ENCODE measurements at places on chromosomes 16 and 17. TPM values are rescaled to one million over a fixed set of nuclear protein-coding genes. Genes with fewer than 3 reads are reported as not detected.
A peak's percentile ranks its signal among the peaks of the same experiment; 100 is the strongest.

The TSPAN10 gene
- total RNA-seq, result 0.19 TPM

The CES3 gene
- total RNA-seq, result 0.43 TPM

The NPW gene
- total RNA-seq, result 29.1 TPM

The PYCARD gene
- 5.0 TPM for total RNA-seq

The CHST5 gene
- total RNA-seq, result not detected

The MYH3 gene
- 3.4 TPM for total RNA-seq

The CPPED1 gene
- total RNA-seq, result 3.8 TPM

The LGALS9C gene
- not detected for total RNA-seq

The KRT28 gene
- not detected for total RNA-seq

The TP53TG3 gene
- not detected for total RNA-seq

The PIRT gene
- not detected for total RNA-seq

The GNPTG gene
- total RNA-seq, result 19.7 TPM

The ADGRG3 gene
- total RNA-seq, result not detected

The KRTAP1-1 gene
- total RNA-seq, result not detected

DNA sequence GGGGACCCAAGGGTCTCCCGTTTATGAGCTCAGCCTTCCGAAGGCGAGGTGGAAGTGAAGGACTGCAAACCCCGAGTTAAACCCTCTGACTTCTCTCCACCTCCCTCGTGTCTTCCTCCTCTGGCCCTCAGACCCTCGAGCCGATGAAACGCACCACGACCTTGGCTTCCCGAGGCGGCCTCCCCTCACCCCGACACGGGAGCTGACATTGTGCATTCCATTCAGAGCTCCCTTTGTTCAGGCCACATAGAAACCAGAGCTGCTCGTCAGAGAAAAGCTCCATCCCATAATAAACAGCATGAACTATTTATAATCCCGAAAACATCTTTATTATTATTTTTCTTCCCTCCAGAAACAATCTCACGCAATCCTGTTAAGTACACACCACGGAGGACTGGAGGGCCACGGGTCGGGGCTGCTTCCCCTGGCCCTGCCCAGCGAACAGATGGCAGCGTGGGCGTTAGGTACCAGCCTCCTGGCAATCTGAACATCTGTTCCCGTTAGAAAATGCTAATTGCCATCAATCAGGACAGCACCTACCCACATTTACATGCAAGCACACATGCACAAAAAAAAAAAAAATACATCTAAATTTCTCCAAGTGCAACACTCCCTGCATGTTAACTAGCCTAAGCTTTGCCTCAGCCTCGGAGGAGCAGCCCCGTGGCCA lies 145.7 kb downstream of the RBFOX3 start:
- no peak overlapping the region for H3K4me3 ChIP-seq
- H3K27ac ChIP-seq, result no peak overlapping the region
- no peaks in the 10 kb centered on the region for H3K36me3 ChIP-seq
- H3K4me1 ChIP-seq, result no peaks in the 10 kb centered on the region

GRCh38 chr17:81885869-81886548 lies 5.4 kb downstream of the ALYREF start:
- peaks cover 63% of the 10 kb centered on the region for H3K36me3 ChIP-seq
- H3K4me3 ChIP-seq, result peak overlapping the region; percentile 14
- H3K4me1 ChIP-seq, result peaks cover 13% of the 10 kb centered on the region
- DNase-seq, result no peak

- H3K4me1 ChIP-seq, result no peaks in the 10 kb centered on the region
- no peaks in the 10 kb centered on the region for H3K36me3 ChIP-seq
- H3K27me3 ChIP-seq, result peaks cover 11% of the 10 kb centered on the region
- H3K4me3 ChIP-seq, result no peak overlapping the region
Observed at GRCh38 chr17:51734976-51735375, 423.5 kb downstream of the CA10 start.

- no peaks in the 10 kb centered on the region for H3K27me3 ChIP-seq
- H3K36me3 ChIP-seq, result peaks cover 55% of the 10 kb centered on the region
- peaks cover 30% of the 10 kb centered on the region for H3K4me1 ChIP-seq
- no peak for DNase-seq
- no peak overlapping the region for H3K27ac ChIP-seq
Observed at GRCh38 chr17:737561-738113, 5.2 kb downstream of the TLCD3A start.

DNA sequence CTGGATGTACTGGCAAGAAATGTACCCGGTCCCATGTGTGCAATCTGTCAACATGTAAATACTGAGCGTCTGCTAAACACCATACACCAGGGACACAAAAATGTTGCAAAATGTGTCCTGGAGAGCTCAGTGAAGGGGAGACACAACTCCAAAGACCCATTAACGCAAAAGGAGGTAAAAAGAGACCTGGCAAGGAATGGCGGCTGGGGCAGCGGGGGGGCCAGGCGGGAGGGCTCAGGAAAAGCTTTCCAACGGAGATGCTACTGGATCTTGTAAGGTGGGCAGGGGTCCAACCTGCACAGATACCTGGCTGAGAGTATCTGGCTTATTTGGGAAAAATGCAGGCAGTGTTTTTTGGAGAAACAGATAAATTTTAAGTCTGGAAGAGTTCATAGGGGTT lies 40.7 kb downstream of the ADCY9 start:
- no peak overlapping the region for H3K4me3 ChIP-seq
- peaks cover 8% of the 10 kb centered on the region for H3K36me3 ChIP-seq
- H3K27me3 ChIP-seq, result no peaks in the 10 kb centered on the region
- no peak for DNase-seq
- peaks cover 27% of the 10 kb centered on the region for H3K4me1 ChIP-seq

DNA sequence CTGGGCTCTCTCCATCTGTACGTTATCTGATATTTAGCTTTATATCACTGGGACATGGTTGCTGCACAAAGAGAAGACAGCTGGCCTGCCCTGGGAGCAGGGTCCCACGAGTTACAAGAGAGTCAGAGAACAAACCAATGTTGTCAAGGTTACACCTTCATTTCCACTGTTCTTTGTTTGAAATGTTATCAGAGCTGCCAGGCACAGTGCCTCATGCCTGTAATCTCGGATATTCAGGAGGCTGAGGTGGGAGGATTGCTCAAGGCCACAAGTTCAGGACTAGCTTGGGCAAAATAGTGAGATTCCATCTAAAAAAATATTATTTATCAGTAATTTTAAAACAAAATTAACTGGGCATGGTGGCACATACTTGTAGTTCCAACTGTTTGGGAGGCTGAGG lies 34.6 kb downstream of the ATP6V0A1 start:
- H3K27me3 ChIP-seq, result no peaks in the 10 kb centered on the region
- H3K4me3 ChIP-seq, result no peak overlapping the region
- peaks cover 10% of the 10 kb centered on the region for H3K36me3 ChIP-seq
- H3K4me1 ChIP-seq, result peaks cover 5% of the 10 kb centered on the region

DNA sequence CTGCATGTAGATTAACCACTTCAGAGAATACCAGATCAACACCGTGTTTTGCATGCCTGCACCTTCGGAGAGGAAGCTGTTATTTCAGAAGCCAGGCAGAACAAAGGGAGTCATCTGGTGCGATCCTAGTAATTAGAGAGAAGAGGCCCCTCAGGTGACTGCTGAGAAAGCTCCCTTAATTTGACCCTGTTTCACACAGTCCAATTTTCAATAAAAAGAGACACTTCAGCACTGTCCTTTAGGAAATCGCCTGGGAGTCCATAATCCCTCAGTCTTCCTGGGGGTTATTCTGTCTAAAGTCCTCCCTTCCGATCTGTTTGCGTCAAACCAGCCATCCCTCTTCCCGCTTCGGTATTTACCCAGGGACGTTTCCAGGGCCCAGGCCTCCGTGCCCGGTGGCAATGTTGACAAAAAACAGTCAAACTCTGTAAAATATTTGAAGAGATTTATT lies 23.4 kb upstream of the TNRC6C start:
- no peak overlapping the region for H3K4me3 ChIP-seq
- H3K4me1 ChIP-seq, result peaks cover 16% of the 10 kb centered on the region

GRCh38 chr17:65456368-65457151 lies 104.9 kb downstream of the AXIN2 start:
- DNase-seq, result no peak
- no peak overlapping the region for H3K27ac ChIP-seq
- no peaks in the 10 kb centered on the region for H3K4me1 ChIP-seq
- H3K27me3 ChIP-seq, result no peaks in the 10 kb centered on the region
- H3K36me3 ChIP-seq, result no peaks in the 10 kb centered on the region
- no peak overlapping the region for H3K4me3 ChIP-seq

GRCh38 chr17:63275318-63275970 lies 170.7 kb downstream of the CYB561 start:
- peak; percentile 8 for DNase-seq
- peaks cover 31% of the 10 kb centered on the region for H3K4me1 ChIP-seq
- H3K27ac ChIP-seq, result no peak overlapping the region

GRCh38 chr17:56514899-56515298 lies 78.6 kb upstream of the NOG start:
- no peaks in the 10 kb centered on the region for H3K36me3 ChIP-seq
- no peak overlapping the region for H3K27ac ChIP-seq
- H3K4me3 ChIP-seq, result no peak overlapping the region
- no peaks in the 10 kb centered on the region for H3K27me3 ChIP-seq
- no peaks in the 10 kb centered on the region for H3K4me1 ChIP-seq
- no peak for DNase-seq

DNA sequence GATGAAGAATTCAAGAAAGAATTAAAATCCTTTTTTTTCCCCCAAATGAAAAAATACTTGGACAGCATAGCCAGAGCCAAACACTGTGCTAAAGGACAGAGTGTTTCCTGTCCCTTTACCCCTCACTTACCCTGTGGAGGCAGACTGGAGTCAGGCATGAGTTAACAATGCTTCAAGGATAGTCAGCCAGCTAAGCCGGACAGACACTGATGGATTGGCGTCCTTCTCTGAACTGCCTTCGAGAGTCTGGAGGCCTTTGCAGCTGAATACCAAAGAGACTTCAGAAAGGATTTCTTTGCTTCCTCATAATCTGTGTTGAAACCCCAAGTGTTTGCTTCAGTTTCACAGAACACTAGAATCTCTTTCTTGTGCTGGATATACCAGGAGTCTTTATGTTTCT lies 4.6 kb downstream of the METTL9 start:
- no peak for DNase-seq
- no peak overlapping the region for H3K4me3 ChIP-seq
- H3K4me1 ChIP-seq, result peaks cover 66% of the 10 kb centered on the region
- peaks cover 8% of the 10 kb centered on the region for H3K36me3 ChIP-seq
- H3K27me3 ChIP-seq, result no peaks in the 10 kb centered on the region
- H3K27ac ChIP-seq, result no peak overlapping the region

GRCh38 chr17:67218385-67218950 lies 26.5 kb downstream of the HELZ start:
- H3K36me3 ChIP-seq, result peaks cover 18% of the 10 kb centered on the region
- H3K4me1 ChIP-seq, result peaks cover 11% of the 10 kb centered on the region
- no peaks in the 10 kb centered on the region for H3K27me3 ChIP-seq
- DNase-seq, result no peak
- H3K27ac ChIP-seq, result no peak overlapping the region

GRCh38 chr16:35797811-35798210 lies 2338.4 kb downstream of the TP53TG3F start:
- H3K4me3 ChIP-seq, result no peak overlapping the region
- no peak for DNase-seq
- H3K4me1 ChIP-seq, result no peaks in the 10 kb centered on the region
- H3K27ac ChIP-seq, result no peak overlapping the region

DNA sequence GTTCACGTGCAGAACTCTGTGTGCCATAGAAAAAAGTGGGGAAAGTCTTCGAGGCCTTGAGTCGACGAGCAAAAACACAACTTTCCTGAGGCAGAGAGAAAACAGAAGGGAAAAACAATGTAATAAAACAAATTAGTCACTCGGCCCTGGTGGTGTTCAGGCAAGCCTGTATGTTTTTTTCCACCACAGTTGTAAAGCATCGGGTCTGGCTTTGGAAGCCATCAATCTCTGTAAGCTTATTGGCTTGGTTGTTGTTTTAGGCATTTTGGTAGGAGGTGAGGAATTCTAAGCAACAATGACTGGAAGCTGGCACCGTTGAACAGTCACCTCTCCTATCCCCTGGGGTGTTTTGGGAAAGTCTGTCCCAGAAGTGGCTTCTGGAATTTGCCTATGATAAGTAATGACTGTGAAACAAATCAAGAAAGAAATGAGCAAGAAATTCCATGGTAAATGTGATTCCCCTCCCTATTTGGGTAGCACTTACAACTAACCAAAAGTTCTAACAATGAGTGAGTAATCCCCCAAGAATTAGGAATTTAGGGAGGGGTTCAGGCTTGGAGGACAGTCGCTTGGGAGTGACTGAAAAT lies 2.8 kb downstream of the CDH13 start:
- DNase-seq, result no peak
- H3K27ac ChIP-seq, result no peak overlapping the region
- peaks cover 61% of the 10 kb centered on the region for H3K27me3 ChIP-seq
- no peaks in the 10 kb centered on the region for H3K36me3 ChIP-seq
- H3K4me1 ChIP-seq, result peaks cover 2% of the 10 kb centered on the region
- no peak overlapping the region for H3K4me3 ChIP-seq

DNA sequence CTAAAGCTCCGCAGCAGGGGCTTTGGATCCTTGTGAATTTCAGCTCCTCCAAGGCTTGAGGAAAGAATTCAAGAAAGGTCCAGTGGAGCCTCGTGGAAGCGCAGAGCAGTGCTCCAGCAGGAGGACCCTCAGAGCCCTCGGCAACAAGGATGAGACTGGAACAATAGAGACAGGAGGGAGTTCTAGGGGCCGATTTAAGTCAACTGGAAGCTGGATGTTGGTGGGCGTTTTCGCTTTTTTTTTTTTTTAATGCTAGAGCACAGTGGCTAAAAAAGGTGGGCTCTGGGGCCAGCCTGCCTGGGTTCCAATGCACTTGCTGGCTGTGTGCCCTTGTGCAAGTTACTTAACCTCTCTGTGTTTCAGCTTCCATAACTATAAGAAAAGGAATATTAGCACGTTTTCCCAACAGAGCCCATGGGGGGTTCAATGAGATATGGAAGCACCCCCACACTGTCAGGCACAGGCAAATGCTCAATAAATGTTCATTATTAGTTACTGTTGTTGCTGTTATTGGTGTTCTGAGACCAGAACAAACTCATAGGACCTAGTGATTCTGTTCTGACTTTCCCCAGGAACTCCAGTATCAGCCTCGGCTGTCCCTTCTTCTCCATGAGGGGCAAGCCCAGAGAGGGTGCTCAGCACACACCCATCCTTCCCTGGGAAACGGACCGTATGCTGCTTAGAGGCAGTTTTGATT lies 5.3 kb upstream of the CBX8 start:
- H3K4me1 ChIP-seq, result peaks cover 42% of the 10 kb centered on the region
- DNase-seq, result no peak
- no peak overlapping the region for H3K4me3 ChIP-seq
- H3K36me3 ChIP-seq, result peaks cover 4% of the 10 kb centered on the region

- no peak for DNase-seq
- H3K27ac ChIP-seq, result no peak overlapping the region
- no peak overlapping the region for H3K4me3 ChIP-seq
- no peaks in the 10 kb centered on the region for H3K27me3 ChIP-seq
- no peaks in the 10 kb centered on the region for H3K4me1 ChIP-seq
- H3K36me3 ChIP-seq, result no peaks in the 10 kb centered on the region
Observed at GRCh38 chr16:49115956-49116355, 165.7 kb downstream of the CBLN1 start.

DNA sequence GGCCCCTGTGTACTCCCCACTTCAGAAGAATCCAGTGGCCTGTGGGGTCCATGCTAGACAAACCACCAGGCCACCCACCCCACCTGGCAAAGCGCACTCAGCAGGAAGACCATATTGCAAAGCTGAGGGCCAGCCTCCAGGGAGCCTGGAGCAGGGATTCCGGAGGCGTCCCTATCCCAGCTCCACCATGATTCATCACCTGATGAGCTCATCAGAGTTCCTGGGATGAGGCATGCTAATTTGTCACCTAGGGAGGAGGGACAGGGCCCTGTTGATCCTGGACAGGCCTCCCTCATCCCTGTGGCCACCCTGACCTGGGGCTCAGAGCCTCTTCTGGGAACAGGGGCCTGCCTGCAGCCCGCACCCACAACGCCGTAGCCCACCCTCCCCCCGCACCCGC lies 131.6 kb upstream of the PLCG2 start:
- no peaks in the 10 kb centered on the region for H3K27me3 ChIP-seq
- no peaks in the 10 kb centered on the region for H3K36me3 ChIP-seq
- H3K4me3 ChIP-seq, result no peak overlapping the region
- DNase-seq, result no peak
- peaks cover 12% of the 10 kb centered on the region for H3K4me1 ChIP-seq

- no peak for DNase-seq
- peaks cover 45% of the 10 kb centered on the region for H3K27me3 ChIP-seq
- peaks cover 5% of the 10 kb centered on the region for H3K4me1 ChIP-seq
Observed at GRCh38 chr17:45948498-45948880, 50.6 kb upstream of the STH start.
